ENCODE measurements at places on chromosomes 2 and 18.

- no peak for DNase-seq
Observed at GRCh38 chr18:3209859-3210569, 9.8 kb downstream of the MYOM1 start.

GRCh38 chr2:98484121-98484557, 39.5 kb downstream of the INPP4A start:
- no peak for DNase-seq

DNA sequence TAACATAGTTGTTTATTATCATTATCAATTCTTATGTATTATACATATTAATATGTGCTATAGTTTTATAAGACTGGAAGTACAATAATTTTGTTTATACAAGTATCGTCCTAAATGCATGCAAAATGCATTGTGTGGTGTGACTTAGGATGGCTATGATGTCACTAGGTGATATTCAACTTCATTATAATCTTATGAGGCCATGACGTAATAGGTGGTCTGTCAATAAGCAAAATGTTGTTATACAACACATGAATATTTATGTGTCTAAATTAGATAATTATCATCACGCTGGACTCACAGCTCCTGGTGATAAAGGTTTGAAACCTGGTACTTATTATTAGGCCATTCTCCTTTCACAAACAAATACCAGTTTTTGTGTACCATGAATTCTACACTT, 104.4 kb upstream of the NYAP2 start:
- DNase-seq, result no peak

GRCh38 chr18:44028109-44028508, 652.6 kb upstream of the SETBP1 start:
- DNase-seq, result no peak

GRCh38 chr18:62717925-62718800, 2.8 kb downstream of the PHLPP1 start:
- DNase-seq, result no peak

Data from NCI-H2081 treated with DMSO at 0.1 percent for 48 hours (cell line).